NT2/D1 (cell line): ENCODE measurements at places on chromosomes 16 and 17.
A peak's percentile ranks its signal among the peaks of the same experiment; 100 is the strongest.

DNA sequence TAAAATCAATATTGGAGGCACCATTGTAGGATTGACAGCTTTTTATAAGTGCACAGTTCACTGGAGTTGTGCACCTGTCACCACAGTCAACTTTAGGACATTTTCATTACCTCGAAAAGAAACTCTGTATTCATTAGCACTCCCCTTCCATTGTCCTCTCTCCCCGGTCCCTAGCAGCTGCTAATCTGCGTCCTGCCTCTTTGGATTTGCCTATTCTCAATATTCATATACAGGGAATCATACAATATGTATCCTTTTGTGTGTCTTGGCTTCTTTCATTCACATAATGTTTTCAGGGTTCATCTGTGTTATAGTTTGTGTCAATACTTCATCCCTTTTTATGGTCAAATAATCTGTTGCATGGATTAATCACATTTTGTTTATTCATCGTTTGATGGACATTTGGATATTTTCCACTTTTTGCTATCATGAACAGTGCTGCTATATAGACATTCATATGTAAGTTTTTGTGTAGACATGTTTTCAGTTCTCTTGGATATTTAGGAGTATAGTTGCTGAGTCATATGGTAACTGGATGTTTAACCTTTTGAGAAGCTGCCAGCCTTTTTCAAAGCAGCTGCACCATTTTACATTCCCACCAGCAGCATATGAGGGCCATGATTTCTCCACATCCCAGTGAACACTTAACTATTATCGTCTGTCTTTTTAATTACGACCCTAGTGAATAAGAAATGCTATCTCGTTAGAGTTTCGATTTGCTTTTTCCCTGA is 9.8 kb downstream of the DNAJA3 start:
- DNase-seq = no peak

DNA sequence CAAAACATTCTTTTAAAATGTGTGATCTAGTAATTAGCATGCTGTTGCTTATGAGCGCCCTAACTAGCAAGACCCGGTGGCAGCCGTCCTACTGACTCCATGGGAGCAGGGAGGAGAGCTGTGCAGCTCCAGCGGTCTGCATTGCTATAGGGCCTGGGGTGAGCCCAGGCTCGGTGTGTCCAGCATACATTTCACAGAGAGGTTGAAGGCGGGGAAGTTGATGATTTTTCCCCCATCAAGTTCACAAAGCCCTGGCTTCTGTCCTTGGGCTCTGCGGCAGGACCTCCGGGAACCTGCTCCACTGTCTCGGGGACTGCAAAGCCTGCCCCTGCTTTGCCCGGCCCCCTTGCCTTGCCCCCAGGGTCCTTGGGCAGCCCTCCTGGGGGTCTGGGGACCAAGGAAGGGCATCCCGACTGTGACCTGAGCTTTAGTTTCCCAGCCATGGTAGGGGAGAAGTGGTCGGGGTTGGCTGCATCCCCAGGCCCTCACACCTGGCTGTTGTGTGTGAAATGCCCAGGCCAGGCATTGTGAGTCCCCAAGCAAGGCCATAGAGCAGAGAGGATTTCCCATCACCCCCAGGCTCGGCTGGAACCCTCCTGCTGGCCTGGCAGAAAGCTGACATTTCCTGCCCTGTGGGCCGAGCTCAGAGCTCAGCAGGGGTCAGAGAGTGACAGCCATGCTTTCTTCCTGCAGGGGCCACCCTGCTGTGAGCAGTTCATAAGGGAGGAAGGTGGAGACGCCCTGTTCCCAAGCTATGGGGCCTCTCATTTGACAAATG is 24.8 kb downstream of the KCNJ12 start:
- no peak for DNase-seq

DNA sequence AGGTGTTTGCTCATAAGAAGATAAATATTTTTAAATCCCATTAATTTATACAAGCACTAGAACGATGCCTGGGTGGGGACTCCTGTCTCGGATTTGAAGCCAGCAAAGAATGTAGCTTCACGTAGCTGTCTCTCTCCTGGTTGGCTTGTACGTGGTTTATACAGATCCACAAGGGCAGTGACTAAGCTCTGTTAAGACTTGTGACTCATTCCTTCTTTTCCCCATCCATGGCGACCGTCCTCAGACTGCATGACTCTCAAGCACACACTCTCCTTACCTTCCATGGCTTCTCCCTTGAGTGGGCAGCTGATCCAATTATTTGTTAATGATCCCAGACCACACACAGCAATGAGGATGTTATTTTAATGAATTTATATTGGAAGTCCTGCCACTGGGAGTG is 679.7 kb upstream of the SOX9 start:
- no peak for DNase-seq

DNA sequence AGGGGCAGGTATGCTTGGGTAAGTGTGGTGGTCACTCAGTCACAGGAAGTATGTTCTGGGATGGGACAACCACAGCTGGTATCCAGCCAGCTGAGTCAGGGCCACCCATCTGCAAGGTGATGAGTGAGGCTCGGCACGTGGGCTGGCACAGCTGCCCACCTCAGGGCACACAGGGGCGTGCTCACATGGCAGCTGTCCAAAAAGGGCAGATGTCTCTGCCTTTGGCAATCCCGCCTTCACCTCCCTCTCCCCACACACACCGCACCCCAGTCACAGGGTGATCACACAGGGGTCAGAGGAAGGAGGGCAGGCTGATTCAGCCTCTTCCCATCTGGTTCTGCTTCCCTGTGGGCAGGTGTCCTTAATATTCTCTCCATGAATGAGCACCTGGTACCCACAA is 85.9 kb upstream of the TOB1 start:
- DNase-seq = no peak

DNA sequence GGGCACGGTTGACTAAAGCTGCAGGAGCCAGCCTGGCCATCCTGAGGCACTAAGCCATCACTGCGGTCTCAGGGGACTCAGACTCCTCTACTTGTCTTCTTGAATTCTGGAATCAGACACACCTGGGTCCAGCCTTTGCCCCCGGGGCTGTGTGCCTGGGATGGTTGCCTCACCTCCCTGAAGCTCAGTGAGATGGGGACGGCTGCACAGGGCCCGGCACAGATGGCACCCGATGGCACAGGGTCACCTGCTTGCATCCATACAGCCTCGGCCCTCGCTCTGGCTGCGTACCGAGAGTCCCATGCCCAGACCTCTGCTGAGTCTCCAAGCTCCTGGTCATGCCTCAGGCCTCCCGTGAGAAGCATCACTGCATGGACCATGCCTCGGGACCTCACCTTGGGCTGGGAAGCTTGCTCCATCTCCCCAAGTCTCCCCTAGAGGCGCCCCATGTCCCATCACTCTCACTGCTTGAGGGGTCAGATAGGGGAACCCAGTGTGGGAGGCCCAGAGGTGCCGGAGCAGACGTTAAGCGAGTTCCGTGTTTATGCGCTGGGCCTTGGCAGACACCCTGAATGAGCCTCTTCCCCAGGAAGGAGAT is 316.3 kb downstream of the SEC14L1 start:
- no peak for DNase-seq

DNA sequence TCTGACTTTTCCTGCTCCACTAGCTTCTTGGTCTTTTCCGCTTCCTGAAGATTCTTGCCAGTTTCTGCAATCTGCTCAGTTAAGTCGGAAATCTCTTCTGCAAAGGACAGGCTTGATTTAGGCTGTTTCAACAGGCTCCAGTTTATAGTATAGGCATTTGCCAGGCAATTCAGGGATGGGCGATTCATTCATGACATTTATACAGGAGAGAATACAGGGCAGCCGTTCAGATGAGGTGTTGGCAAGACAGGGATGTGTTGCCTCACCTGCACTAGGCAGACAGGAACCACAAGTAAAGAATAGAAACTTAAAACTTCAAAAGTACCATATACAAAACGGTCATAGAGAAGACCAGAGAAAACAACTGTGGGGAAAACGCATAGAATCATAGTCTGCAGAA is 61.7 kb downstream of the MYH13 start:
- DNase-seq = no peak

- DNase-seq = no peak
These were observed 32.5 kb upstream of the CDH8 start for GRCh38 chr16:62068747-62069146.

DNA sequence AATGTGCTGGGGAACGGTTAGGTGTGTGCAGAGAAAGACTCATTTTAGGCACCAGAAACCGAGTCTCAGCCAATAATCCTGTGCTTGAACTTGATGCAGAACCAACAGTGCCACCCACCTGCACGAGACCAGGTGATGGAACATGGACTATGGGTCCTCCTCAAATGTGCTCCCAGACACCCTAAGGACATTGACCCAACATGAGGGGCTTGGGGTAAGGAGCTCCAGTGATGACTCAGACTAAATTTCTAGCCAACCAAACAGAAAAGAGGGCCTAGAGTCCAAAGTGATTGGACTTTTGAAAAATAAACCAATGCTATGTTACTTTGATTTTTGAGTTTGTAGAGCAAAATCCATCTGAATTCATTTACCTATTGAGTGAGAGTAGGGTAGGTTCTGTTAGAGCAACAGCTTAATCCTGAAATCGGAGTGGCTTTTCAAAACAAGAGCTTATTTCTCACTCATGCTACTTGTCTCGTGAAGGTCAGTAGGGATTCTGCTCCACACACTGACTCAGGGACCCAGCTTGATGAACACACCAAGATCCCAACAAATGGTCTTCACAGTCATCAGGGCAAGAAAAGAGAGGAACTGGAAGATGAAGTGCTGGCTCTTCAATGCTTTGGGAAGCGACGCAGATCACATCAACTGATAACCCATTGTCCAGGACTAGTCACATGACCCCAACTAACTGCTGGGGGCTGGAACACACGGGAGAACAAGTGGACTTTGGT is 21.8 kb downstream of the FAM20A start:
- DNase-seq = no peak

DNA sequence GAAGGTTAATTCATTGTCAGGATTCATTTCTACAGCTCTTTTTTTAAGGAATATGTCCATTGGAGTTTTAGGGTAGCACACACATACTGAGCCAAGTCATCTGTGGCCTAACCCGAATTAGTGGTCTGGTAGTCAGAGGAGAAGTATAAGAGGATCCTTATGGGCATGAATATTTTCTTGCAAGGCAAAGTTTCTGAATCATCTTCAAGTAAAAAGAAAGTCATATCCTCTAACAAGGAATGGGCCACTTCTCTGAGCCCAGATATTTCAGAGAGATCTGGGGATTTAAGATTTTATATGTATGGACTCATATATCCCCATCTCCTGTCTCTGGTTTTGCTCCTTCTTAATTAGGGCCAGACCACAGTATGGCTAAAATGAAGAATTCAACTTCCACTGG is 99.2 kb upstream of the CDH8 start:
- DNase-seq = no peak

DNA sequence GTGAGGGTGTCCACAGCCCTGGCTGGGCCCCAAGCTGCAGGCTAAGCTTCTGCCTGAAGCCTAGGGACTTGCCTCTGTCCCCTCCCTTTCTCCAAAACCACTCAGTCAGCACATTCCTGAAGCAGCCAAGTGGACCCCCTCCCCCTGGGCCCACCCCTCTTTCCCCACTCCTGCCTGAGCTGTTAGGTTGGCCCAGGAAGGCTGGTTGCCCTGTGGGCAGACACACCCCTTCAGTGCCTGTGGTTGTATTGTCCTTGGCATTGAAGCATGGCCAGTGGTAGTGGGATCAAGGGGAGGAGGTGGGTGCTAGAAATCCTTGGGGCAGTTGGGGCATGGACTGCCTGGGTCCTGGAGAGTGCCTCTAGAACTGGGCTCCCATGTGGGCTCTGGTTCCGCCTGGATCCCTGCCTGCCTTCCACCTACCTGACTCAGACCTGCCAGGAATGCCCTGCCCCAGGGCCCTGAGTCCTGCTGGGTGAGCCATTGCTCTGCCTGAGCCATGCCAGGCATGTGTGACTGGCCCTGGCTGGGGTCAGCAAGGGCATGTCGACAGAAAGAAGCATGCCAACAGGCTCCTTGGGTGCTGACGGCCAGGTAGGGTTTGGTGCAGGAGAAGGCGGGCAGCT is 2.1 kb downstream of the TRAF4 start:
- no peak for DNase-seq

GRCh38 chr16:87895641-87896141 is 26.4 kb upstream of the SLC7A5 start:
- DNase-seq = no peak

DNA sequence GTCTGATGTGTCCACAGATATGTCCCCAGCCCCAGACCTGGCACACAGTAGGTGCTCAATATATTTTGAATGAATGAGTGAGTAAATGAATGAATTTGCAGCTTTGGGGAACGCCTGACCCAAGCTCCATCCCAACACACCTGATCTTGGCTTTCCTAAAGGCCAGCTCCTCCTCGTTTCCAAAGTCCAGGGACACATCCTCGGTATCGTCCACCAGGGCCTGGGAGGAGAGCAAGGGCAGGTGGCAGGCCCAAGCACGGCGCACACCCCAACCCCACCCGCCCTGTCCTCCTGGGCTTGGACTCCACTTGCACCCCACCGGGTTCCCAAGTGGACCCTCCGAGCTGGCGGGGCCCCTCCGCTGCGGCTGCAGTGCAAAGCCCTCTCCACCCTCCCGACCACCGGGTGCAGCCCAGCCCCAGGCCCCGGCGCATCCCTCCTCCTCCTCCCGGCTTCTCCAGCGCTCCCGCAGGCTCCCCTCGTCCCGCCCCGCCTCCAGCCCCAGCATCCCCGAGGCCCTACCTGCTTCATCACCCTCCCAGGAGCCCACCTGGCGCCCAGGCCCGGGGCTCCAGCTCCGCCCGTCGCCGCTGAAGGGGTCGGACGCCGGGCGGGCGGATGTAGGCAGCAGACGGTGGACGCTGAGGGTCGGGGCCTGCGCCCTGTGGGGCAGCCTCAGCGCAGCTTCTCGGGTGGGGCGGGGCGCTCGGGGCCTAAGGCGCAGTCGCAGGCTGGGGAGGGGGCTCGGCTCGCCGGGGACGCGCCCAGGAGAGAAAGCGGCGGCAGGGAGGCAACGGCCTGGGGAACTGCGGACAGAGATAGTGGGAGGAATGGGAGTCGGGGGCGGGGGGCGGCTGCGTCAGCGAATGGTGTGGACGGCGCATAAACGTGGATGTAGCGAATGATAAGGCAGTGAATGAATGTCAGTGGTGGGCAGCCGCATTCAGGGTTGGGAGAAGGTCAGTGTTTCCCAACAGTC is at the start of gene TVP23A:
Gene TVP23A, minus strand, starts transcription at position 832 of the 979 bp plus-strand sequence. Its CDS starts 301 bp downstream, at position 531.
- DNase-seq = peak; percentile 5

DNA sequence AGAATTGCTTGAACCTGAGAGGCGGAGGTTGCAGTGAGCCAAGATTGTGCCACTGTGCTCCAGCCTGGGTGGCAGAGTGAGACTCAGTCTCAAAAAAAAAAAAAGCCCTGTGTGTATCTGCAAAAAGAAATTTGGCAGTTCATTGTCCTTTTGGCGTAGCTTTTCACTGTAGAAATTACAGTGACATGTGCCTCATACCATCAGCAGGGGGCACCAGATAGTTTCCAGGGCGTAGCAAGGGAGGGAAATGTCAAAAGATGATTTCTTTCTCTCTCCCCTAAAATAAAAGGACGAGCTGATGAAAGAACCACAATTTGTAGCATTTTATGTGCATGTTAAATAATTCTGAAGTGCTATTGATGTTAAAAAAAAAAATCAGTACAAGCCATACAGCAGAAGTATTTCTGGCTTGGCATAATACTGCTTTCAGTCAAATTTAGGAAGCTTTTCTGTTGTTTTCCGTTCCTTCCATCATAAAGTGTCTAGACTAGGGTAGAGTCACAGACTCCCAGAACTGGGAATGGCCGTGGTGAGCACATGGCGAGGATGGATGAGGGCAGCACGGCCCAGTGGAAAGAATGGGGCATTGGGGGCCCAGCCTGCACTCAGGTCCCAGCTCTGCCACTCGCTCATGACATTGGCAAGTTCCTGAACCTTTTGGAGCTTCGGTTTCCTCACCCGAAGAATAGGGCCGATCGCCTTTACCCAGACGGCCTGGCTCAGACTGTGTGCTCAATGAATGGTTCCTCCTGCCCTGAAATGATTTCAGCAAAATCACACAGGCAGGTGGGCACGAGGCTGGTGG is 59.8 kb upstream of the RPH3AL start:
- DNase-seq = no peak

- no peak for DNase-seq
These were observed 492.2 kb downstream of the CDH11 start for GRCh38 chr16:64629622-64630021.
